ENCODE measurements at places on chromosomes 1 and 21.

- peak; percentile 70 for DNase-seq
Observed at GRCh38 chr1:64965366-64966157, 787 bp downstream of the JAK1 start.

- DNase-seq, result no peak
Observed at GRCh38 chr1:154062309-154062708, 71.7 kb downstream of the RPS27 start.

DNA sequence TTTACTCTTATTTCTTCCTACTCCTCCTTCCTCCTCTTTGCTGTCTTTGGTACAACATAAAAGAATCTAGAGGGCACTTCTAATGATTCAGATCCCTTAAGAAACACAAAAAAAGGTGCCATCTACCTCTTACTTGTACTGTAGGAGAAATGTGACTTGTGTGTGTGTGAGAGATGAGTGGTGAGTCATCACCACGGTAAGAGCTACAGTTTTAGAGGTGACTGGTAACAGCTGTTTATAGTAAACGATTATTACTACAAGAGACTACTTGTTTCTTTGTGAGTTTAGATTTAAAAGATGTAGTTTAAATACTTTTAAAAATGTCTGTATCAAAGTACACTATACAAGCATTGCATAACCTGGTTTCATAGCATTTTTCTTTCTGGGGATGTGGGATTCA is 40.4 kb downstream of the SLC35D1 start:
- no peak for DNase-seq

DNA sequence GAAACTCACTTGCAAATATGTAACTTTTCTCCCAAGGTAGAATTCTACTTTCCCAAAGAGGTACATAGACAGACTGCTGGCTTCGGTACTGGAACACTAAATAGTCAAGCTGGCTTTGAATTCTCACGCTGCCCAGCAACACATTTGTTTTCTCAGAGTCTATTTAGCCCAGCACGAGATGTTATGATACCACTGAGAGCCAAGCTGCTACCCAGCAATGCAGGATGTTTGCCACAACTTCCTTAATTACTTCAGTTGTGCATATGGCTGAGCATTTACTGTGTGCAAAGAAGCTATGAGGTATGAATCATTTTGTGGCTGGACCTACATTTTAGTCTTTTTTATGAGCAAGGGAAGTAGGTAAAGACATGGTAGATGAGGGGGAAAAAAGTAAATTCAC is 793.2 kb downstream of the PLA2G4A start:
- DNase-seq, result no peak

DNA sequence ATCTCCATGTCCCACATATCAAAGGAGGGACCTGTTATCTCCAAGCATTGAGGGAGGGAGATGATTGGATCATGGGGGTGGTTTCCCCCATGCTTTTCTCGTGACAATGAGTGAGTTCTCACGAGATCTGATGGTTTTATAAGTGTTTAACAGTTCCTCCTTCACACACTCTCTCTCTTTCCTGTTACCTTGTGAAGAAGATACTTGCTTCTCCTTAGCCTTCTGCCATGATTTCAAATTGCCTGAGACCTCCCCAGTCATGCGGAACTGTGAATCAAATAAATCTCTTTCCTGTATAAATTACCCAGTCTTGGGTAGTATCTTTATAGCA is 91.6 kb downstream of the DDAH1 start:
- DNase-seq, result no peak

- no peak for DNase-seq
Observed at GRCh38 chr1:164519426-164519825, 39.6 kb upstream of the PBX1 start.

GRCh38 chr1:41404308-41404761 is 43.1 kb downstream of the FOXO6 start:
- DNase-seq, result no peak

GRCh38 chr21:38952890-38953289 is 147.2 kb downstream of the ETS2 start:
- DNase-seq, result no peak

DNA sequence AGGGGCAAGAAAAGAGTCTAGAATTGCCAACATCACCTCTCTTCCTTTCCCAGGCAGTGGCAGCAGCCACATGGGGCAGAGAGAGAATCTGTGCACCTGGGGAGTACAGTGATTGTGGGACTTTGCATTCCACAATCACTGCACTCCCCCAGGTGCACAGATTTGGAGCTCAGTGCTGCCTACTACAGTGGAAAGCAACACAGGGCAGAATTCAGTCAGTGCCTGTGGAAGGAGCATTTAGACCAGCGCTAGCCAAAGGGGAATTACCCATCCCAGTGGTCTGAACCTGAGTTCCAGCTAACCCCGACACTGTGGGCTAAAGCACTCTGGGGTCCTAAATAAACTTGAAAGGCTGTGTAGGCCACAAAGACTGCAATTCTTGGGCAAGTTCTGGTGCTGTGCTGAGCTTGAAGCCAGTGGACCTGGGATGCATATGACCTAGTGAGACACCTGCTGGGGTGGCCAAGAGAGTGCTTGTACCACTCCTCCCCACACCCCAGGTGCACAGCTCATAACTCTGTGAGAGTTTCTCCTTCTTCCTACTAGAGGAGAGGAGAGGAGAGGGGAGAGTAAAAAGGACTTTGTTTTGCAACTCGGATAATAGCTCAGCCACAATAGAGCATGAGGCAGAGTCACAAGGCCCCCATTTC is 50.3 kb downstream of the NUP210L start:
- DNase-seq, result no peak

- no peak for DNase-seq
Observed at GRCh38 chr1:43506233-43506632, 24.4 kb upstream of the PTPRF start.

DNA sequence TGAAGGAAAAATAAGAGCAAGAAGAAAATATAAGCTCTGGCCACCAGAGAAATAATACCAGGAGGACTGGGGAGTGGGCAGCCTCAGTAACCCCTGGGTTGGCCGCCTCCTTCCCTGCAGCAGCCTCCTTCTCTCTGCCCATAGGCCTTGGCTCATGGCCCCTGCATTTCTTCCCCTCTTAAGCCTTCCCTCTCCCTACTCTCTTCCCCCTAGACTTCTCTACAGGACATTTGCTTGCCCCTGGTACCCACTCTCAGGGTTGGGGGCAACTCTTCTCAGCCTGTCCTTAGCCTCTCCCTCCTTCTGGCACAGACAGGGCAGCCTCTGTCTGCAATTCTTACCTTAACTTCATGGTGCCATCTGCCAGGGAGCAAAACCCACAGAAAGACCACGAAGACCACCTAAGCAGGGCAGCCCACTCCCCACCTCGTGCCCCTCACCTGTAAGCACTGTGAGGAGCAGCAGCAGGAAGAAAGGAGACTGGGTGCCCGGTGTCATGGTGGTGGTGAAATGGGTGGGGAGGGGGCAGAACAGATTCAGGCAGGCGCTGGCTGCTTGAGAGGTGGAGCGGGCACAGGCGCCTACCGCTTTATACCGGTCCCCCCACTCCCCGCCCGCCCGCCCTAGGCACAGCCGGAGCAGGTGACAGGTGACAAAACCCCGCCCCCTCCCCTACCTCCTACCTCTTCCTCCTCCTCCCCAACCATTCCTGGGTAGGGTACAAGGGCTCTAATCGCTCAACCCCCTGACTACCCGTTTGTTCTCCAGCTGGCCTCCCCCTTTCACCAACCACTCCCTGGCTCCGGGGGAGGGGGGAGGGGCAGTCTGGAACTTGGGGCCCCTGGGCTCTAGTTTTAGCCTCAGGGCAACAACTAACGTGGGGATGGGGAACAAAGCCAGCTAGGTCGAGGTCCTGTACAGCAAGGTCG is 15.1 kb downstream of the THBS3 start:
- DNase-seq, result no peak

DNA sequence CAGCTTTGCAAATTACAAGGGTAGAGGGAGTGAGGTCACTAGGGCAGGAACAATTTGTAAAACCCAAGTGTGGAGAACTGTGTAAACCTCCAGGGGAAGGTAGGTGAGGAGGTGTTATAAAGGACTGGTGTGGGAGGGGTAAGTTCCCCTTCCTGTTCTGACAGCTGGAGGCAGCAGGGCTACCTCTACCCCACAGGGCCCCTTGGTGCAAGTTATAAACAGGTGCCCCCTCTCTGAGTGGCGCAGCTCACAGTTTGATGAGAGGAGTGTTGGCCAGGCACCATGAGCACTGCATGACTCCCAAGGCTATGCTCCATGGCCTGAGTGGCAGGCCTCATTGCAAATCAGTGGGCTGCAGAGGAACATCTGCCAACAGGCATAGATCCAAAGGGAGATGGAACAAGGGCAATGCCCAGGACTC is 41.0 kb downstream of the MFSD2A start:
- DNase-seq, result no peak

GRCh38 chr1:102857251-102857650 is 251.1 kb downstream of the COL11A1 start:
- no peak for DNase-seq

- DNase-seq, result no peak
Observed at GRCh38 chr1:56965916-56966697, at the start of gene C8B. Gene C8B (minus strand): TSS chr1:56966015. CDS start chr1:56965948, 67 bp downstream.

DNA sequence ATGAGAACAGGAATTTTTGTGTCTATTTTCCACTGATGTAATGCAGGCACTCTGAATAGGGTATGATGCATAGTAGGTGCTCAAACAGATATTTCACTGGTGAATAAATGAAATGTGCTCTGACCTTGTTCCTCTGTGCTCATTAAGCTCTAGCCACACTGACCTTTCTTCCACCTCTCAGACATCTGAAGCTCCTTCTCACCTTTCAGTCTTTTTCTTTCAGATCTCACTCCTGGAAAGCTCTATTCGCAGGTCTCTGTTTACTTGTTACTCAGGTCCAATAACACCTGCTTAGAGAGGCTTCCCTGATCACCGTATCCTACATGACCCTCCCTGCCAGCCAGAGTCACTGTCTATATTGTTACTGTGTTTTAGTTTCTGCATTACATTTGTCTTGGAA is 59.2 kb upstream of the IVNS1ABP start:
- DNase-seq, result no peak

- no peak for DNase-seq
Observed at GRCh38 chr1:216064643-216065042, 358.6 kb downstream of the USH2A start.

DNA sequence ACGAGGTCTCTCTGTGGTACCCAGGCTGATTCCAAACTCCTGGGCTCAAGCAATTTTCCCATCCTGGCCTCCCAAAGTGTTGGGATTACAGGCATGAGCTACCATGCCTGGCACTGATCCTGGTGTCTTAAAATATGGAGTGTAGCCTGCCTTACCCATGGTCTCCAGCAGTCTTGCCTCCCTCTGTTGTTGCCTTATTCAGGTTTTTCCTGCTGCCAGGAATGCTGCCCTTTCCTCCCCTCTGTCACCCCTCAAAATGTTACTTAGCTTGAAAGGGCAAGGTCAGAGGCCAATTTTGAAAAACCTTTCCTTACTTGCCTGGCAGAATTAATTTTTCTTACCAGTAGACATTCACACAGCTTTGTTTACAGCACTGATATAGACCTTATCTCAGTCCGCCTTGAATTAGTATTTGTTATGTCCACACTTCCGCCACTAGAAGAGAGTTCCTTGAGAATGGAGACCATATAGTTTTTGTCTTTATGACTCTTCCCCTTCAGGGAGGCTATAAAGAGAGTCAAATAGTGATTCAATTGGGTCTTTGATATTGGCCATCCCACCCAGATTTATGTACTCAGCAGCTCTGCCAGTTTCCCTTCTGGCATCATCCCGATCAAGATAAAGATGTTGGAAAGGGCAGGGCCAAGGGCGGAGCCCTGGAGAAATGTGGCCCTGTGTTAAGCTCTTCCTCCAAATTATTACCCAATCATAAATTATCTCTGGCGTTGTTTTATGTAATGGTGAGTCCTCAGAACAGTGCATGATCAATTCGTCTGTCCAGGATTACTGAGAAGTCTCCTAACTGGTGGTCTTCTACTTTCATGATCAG is 38.8 kb downstream of the C1orf21 start:
- no peak for DNase-seq

- no peak for DNase-seq
Observed at GRCh38 chr1:3170561-3171453, 101.8 kb downstream of the PRDM16 start.

GRCh38 chr1:19743180-19743579 is 56.5 kb downstream of the TMCO4 start:
- no peak for DNase-seq

DNA sequence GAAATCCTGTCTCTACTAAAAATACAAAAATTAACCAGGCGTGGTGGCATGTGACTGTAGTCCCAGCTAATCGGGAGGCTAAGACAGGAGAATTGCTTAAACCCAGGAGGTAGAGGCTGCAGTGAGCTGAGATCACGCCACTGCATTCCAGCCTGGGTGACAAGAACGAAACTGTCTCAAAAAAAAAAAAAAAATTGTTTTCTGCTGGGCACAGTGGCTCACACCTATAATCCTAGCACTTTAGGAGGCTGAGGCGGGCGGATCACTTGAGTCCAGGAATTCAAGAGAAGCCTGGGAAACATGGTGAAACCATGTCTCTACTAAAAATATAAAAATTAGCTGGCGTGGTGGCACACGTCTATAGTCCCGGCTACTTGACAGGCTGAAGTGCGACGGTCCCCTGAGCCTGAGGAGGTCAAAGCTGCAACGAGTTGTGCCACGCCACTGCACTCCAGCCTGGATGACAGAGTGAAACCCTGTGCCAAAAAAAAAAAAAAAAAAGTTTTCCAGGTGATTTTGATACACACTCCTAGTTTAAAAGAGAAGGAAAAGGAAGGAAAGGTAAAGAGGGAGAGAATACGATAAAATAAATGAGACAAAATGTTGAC is 31.7 kb downstream of the ABL2 start:
- no peak for DNase-seq

DNA sequence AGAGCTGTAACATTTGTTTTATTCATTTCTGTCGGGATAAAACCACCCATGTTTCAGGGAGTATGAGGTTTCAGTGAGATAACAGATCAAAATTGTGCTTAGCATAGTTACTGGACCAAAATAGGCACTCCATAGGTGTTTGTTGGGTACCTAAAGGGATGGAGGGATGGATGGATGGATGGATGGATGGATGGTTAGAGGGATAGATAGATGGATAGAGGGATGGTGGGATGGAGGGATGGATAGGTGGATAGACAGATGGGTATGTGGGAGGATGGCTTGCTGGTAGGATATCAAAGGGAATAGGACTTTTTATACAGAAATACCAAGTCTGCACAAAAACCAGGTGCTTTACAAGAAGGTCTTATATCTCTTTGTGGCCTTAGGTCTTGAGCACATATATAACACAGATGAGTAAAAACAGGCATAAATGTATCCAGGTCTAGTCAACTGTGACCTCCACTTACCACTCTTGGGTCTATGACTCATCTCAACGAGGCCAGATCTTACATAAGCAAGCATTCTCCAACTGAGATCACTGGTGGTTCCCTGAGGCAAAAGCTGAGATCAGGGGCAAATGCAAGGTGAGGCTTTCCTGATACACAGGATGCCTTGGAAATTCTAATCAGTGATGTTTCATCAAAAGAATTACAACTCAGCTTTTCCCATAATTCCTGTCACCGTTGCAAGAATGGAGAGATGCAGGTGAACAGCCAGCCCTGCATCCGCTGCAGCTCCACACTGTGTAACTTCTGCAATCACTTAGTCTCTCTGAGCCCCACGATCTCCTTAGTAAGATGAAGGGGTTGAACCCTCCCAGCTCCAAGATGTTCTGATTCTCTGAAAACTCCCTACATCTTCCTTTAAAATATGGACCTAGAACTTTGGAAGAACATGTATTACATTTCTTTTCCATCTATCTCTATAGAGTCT is 32.0 kb downstream of the PTAFR start:
- DNase-seq, result no peak

- no peak for DNase-seq
Observed at GRCh38 chr1:97084546-97084945, 363.0 kb downstream of the PTBP2 start.

GRCh38 chr1:31453384-31454079 is 40.5 kb downstream of the SERINC2 start:
- no peak for DNase-seq

Measured in activated T-helper 1 cell treated with Interleukin-2 at 50 U/mL for 16 hours (primary cell).